ENCODE measurements at places on chromosomes 7 and 10.

GRCh38 chr10:118850418-118851061 lies 95.8 kb upstream of the CACUL1 start:
- peaks cover 37% of the 10 kb centered on the region for H3K27me3 ChIP-seq
- DNase-seq = peak; percentile 28
- no peaks in the 10 kb centered on the region for H3K36me3 ChIP-seq
- no peak overlapping the region for H3K4me3 ChIP-seq
- H3K4me1 ChIP-seq = no peaks in the 10 kb centered on the region
- no peak overlapping the region for H3K27ac ChIP-seq

- peak overlapping the region; percentile 90 for H3K27ac ChIP-seq
- no peak for DNase-seq
- H3K4me3 ChIP-seq = no peak overlapping the region
- H3K36me3 ChIP-seq = peaks cover 3% of the 10 kb centered on the region
- H3K27me3 ChIP-seq = no peaks in the 10 kb centered on the region
Observed at GRCh38 chr7:151699147-151699927, 177.6 kb downstream of the PRKAG2 start.

DNA sequence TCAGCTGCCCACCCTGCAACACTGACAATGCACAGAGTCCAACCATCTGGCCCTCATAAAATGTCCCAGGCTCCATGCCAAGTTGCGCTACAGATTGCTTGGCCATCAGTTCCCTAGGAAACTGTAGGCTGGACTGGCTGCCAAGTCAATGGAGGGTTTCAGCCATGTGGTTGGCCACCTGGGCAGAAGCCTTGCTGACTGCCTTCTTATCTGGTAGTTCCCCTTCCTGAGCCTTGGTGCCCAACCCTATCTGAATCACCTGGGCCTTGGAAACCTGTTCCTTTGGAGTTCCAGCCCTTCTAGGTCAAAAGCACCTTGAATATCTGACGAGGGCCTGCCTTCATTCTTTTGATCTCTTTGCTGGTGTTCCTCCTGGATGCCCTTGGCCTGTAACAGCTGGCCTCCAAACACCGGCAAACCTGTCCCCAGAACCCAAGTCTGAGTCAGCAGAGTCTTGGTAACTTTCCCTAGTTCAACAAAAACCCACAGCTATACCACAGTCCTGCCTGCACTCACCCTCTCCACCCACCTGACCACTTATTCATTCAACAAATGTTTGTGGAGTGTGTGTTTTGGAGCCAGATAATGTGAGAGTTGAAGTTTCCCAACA lies 37.4 kb upstream of the KDM7A start:
- no peaks in the 10 kb centered on the region for H3K36me3 ChIP-seq
- peaks cover 27% of the 10 kb centered on the region for H3K4me1 ChIP-seq
- no peaks in the 10 kb centered on the region for H3K27me3 ChIP-seq
- no peak for DNase-seq
- no peak overlapping the region for H3K27ac ChIP-seq
- H3K4me3 ChIP-seq = no peak overlapping the region

DNA sequence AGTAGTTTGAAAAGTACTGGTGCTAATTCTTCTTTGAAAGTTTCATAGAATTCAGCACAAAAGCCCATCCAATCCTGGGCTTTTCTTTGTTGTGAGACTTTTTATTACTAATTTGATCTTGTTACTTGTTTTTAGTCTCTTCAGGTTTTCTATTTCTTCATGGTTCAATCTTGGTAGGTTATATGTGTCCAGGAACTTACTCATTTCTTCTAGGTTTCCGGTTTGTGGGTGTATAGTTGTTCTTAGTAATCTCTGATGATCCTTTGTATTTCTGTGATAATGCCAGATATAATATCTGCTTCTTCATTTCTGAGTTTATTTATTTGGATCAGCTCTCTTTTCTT lies 147.5 kb downstream of the RTKN2 start:
- peaks cover 11% of the 10 kb centered on the region for H3K4me1 ChIP-seq
- H3K4me3 ChIP-seq = no peak overlapping the region
- H3K27ac ChIP-seq = peak overlapping the region; percentile 0
- no peak for DNase-seq
- no peaks in the 10 kb centered on the region for H3K27me3 ChIP-seq

GRCh38 chr7:85004402-85004801 lies 182.5 kb downstream of the SEMA3D start:
- H3K36me3 ChIP-seq = no peaks in the 10 kb centered on the region
- H3K27me3 ChIP-seq = no peaks in the 10 kb centered on the region

GRCh38 chr7:6398943-6399342 lies 48.8 kb downstream of the DAGLB start:
- no peak for DNase-seq
- no peak overlapping the region for H3K4me3 ChIP-seq
- no peak overlapping the region for H3K27ac ChIP-seq
- no peaks in the 10 kb centered on the region for H3K27me3 ChIP-seq
- H3K36me3 ChIP-seq = peaks cover 7% of the 10 kb centered on the region

GRCh38 chr7:96314402-96315124 lies 7.3 kb downstream of the SLC25A13 start:
- DNase-seq = no peak
- H3K27me3 ChIP-seq = no peaks in the 10 kb centered on the region
- H3K36me3 ChIP-seq = peaks cover 6% of the 10 kb centered on the region
- no peak overlapping the region for H3K4me3 ChIP-seq
- no peak overlapping the region for H3K27ac ChIP-seq
- peaks cover 39% of the 10 kb centered on the region for H3K4me1 ChIP-seq

DNA sequence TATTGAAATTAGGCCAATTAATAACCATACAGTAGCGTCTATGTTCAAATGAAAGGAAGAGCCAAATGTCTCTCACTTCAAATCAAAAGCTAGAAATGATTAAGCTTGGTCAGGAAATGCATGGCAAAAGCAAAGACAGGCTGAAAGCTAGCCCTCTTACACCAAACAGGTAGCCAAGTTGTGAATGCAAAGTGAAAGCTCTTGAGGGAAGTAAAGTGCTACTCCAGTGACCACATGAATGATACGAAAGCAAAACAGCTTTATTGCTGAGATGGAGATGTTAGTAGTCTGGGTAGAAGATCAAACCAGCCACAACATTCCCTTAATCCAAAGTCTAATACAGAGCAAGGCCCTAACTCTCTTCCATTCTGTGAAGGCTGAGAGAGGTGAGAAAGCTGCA lies 123.8 kb downstream of the TEX36 start:
- H3K4me3 ChIP-seq = no peak overlapping the region
- no peak overlapping the region for H3K27ac ChIP-seq
- H3K4me1 ChIP-seq = no peaks in the 10 kb centered on the region
- H3K27me3 ChIP-seq = peaks cover 16% of the 10 kb centered on the region
- no peak for DNase-seq

GRCh38 chr7:153509768-153510167 lies 542.4 kb upstream of the DPP6 start:
- no peak overlapping the region for H3K27ac ChIP-seq
- H3K27me3 ChIP-seq = no peaks in the 10 kb centered on the region
- H3K4me3 ChIP-seq = no peak overlapping the region
- DNase-seq = no peak

DNA sequence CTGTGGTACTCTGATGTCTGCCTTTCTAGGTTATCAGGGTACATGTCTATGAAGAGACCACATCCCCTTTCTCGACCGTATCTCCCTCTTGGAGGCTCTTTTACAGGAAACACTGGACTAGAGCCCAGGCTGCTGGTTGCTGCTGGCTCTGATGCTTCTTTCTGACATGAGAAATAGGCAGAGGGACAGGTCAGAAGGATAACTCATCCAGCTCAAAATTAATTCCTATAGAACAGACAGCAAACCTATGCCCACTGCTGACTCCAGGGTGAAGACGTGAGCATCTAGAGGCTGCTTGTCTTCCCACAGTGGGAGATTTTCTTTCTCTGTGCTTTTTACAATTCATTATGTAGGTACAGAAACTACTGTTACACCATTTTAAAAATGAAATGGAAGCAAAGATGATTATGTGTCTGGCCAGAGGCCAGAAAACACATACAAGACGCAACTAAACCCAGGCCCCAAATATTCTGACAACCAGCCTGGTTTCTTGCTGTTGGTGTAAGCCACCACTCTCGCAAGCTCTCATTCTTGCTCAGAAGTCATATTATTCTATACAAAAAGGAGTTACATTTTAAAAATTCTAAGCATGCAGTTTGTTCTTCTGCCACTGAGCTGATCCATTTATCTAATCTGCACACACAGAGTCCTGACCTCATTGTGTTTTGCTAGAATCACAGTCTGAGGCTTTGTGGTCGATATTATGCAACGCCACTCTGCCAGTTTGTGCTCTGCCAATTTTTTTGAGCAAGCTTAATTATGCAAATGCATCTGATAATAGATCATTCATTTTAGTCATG lies 424.3 kb downstream of the KIF20B start:
- no peak overlapping the region for H3K4me3 ChIP-seq
- DNase-seq = no peak
- H3K4me1 ChIP-seq = no peaks in the 10 kb centered on the region
- no peak overlapping the region for H3K27ac ChIP-seq
- H3K27me3 ChIP-seq = no peaks in the 10 kb centered on the region

DNA sequence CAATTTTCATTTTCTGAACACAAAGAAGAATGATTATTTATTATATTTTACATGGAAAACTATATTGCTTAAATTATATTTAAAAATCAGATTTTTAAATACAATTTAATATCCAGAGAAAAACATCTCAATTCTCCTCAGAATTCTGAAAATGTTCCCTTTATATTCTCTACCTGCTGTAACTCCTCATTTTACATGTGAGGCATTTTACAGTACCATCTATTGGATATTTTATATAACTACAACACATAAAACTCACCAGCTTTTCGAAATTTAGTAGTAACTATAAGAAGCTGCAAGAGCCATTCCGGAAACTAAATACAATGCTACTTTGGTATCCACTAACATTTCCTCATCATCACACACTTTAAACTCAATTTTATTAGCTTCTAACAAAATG lies 264.6 kb downstream of the DGKB start:
- H3K36me3 ChIP-seq = no peaks in the 10 kb centered on the region
- DNase-seq = no peak
- no peaks in the 10 kb centered on the region for H3K27me3 ChIP-seq

GRCh38 chr10:15879058-15879457 lies 18.8 kb upstream of the MINDY3 start:
- H3K4me3 ChIP-seq = no peak overlapping the region
- DNase-seq = no peak
- H3K4me1 ChIP-seq = no peaks in the 10 kb centered on the region
- H3K36me3 ChIP-seq = peaks cover 8% of the 10 kb centered on the region
- no peak overlapping the region for H3K27ac ChIP-seq

- H3K36me3 ChIP-seq = peaks cover 11% of the 10 kb centered on the region
- peak within 1 kb of the TSS; percentile 87 for H3K4me3 ChIP-seq
- H3K27me3 ChIP-seq = peaks cover 63% of the 10 kb centered on the region
- H3K27ac ChIP-seq = no peak within 1 kb of the TSS
- H3K4me1 ChIP-seq = peaks cover 17% of the 10 kb centered on the region
Observed at GRCh38 chr10:116742367-116743265, at the start of gene HSPA12A. Gene HSPA12A, minus strand, starts transcription at chr10:116742566. Its CDS starts 97 bp downstream, at chr10:116742469.

GRCh38 chr7:88185650-88186049 lies 34.2 kb downstream of the SRI start:
- no peaks in the 10 kb centered on the region for H3K4me1 ChIP-seq
- no peaks in the 10 kb centered on the region for H3K27me3 ChIP-seq
- no peak for DNase-seq
- no peak overlapping the region for H3K27ac ChIP-seq

DNA sequence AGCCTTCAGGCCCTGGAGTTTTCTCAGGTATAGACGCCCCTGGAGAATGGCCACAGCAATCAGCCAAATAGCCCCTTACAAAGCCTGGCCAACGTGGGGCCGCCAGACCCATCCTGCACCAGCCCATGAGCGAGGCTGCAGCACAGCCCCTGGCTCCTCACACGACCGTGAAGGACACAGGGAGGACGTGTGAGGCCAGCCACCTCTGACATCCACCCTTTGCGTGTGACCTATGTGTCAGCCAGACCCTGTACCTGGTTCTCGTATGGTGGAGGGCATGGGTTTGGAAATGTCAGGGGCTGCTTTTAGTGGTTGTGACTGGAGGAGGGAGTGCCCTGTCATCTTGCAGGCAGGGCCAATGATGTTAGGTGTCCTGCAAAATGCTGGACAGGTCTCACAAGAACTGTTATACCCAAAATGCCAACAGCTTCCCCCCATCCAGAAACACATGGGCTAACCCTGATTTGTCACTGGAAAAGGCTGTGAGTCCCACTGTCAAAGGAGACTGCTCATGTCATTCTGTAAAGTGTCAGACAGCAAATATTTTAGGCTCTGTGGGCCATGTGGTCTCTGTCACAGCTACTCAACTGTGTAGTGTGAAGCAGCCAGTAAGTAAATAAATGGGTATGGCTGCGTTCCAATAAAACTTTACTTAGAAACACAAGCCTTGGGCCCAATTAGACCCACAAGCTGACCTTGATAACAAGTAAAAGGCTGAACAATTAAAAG lies 30.0 kb downstream of the NOD1 start:
- H3K4me1 ChIP-seq = peaks cover 4% of the 10 kb centered on the region
- H3K27me3 ChIP-seq = no peaks in the 10 kb centered on the region
- no peak overlapping the region for H3K27ac ChIP-seq
- no peak overlapping the region for H3K4me3 ChIP-seq
- DNase-seq = no peak

GRCh38 chr10:47121336-47121735 lies 178.7 kb upstream of the GDF10 start:
- no peak overlapping the region for H3K27ac ChIP-seq
- DNase-seq = no peak
- peaks cover 4% of the 10 kb centered on the region for H3K36me3 ChIP-seq

DNA sequence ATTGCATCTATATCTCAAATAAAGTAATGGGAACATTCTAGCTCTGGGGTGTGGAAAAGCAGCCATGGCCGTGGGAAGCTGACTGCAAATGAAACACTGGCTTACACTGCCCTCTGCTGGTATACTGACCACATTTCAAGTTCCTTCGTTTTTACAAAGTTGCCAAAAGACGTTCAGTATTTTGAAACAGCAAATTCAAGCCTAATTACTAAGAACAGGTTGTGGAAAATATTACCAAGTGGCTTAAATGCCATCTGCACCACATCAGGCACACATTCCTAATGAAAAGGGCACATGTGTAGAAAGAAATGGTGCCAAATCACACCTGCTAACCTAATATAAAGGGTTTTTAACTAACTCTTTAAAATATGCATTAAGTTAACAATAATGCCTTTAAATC lies 83.9 kb downstream of the JAZF1 start:
- peak; percentile 21 for DNase-seq
- H3K27me3 ChIP-seq = no peaks in the 10 kb centered on the region
- no peak overlapping the region for H3K4me3 ChIP-seq
- H3K4me1 ChIP-seq = peaks cover 5% of the 10 kb centered on the region

DNA sequence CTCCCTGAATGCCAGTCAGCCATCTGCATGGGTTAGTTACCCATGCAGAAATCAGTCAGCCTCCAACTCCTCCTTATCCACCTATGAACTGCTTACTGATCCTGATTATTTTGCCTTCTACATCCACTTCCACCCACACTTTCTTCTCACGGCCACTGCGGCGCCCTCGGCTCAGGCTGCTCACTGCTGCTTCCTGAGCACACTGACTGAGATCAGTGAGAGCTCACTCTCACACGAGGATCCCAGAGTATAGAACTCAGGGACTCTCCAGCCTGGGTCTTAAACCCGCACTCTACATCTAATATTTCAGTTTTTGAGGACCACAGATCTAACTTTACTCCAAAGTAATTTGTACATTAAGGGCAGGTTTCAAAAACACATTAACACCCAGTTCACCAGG lies 64.4 kb downstream of the GRB10 start:
- peaks cover 46% of the 10 kb centered on the region for H3K27me3 ChIP-seq
- H3K4me3 ChIP-seq = no peak overlapping the region
- no peak overlapping the region for H3K27ac ChIP-seq
